ENCODE measurements at places on chromosomes 1 and 21.
A peak's percentile ranks its signal among the peaks of the same experiment; 100 is the strongest.

- DNase-seq = no peak
These were observed 2.6 kb downstream of the PDE4B start for GRCh38 chr1:65795311-65795710.

DNA sequence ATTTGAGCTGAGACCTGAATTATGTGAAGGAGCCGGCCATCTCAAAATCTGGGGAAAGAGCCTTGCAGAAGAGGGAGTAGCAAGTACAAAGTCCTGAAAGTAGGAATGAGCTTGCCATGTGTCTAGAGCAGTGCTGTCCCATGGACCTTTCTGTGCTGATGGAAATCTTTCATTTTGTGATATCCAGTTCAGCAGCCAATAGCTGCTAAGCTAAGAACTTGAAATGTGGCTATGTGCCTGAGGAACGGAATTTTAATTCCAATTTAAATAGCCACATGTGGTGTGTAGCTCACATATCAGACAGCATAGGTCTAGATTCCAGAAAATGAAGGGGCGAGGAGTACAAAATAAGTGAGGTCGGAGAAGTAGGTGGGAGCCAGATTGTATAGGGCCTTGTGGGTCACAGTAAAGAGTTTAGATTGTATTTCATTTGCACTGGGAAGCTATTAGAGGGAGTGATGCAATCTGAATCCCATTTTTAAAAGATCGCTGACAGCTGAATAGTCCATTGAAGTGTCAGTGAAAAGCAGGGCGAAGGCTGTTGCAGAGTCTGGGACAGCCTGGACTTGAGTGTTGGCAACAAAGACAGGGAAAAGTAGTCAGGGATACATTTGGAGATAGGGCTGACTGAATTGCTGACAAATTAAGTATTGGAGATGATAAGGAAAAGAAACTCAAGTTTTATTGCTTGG, 80.3 kb downstream of the TMEM200B start:
- DNase-seq = no peak

DNA sequence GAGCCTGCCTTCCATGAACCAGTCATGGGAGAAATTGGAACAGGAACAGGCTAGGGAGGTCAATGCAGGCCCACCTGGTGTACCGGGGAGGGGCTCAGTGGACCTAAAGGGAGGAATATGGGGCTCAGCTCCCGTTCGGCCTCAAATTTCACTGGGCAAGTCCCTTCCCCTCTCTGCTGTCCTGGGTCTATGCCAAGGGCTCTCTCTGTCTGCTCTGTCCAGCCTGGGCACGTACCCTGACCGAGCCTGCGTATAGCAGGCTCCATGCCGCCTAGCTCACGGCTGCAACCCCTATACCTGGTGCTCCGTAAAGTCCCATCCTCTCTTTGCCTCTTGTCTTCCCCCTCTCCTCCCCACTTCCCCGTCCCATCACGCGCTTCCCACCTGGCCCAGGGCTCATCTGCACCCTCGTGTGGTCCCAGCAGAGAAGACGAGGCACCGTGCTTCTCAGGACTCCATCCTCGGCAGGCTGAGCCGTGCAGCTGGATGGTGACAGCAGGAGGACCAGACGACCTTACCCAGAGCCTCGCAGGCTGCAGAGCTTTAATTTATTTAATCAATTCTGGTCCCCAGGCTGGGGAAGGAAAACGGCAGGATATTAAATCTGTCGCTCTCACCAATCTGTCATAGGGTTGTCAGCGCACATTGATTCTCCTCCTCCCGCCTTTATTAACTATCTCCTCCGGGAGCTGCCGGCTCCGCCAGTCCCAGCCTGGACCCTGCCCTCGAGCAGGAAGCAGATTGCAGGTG, 25.0 kb upstream of the DISP3 start:
- DNase-seq = no peak

- DNase-seq = no peak
These were observed 784.5 kb upstream of the NEGR1 start for GRCh38 chr1:73066866-73067265.

DNA sequence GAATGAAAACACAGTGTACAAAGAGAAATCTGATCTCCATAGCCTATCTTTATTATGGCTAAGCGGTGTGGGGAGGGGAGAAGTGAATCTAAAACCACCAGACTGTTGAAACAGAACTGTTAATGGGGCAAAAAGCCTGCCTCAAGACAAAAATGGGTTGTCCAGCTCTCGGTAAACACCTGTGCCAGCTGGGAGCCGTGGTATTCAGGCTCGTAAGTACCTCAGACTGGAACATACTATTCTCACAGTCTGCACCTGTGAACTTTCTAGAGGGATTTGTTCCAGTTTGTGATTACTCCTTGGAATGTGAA, 42.7 kb upstream of the ATP1A1 start:
- DNase-seq = no peak

GRCh38 chr1:9654051-9654833, 2.7 kb downstream of the PIK3CD start:
- no peak for DNase-seq

DNA sequence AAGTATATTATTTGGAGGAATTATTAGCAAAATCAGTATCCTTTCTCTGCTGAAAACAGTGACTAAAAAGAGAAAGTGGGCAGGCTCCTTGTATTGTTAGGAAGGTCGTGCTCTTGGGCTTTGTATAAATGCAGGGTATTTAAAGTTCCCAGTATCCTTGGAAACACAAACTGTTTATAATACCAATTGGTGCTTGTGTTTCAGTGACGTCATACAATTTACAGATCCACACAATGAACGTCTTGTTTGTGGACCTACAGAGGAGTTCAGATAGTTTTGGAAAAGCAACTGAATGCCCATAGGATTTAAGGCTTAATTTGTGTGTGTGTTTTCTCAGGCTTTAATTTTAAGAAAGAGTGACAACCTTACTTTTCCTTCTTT, 168.2 kb downstream of the RASAL2 start:
- DNase-seq = peak; percentile 93

GRCh38 chr21:36636016-36636415, 62.9 kb upstream of the SIM2 start:
- no peak for DNase-seq

GRCh38 chr21:45598109-45598508, 45.4 kb upstream of the PCBP3 start:
- DNase-seq = no peak

GRCh38 chr1:184296466-184297243, 90.2 kb upstream of the C1orf21 start:
- peak; percentile 92 for DNase-seq

- DNase-seq = no peak
These were observed 388.7 kb downstream of the ST6GALNAC3 start for GRCh38 chr1:76463278-76463677.

- DNase-seq = peak; percentile 86
These were observed 75.4 kb downstream of the UBE4B start for GRCh38 chr1:10108134-10108663.

DNA sequence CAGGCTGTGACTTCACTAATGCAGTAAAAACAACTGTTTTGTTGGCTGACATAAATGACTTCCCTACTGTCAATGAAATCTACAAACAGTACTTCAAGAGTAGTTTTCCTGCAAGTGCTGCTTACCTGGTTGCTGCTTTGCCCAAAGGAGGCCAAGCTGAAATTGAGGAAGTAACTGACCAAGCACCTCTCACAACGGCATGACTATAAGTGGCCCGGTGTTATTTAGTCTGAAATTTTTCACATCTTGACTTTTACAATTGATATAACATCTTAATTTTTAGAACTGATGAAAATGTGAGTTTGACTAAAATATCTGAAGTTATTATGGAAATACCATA, 274.9 kb upstream of the NR5A2 start:
- DNase-seq = no peak

- DNase-seq = peak; percentile 38
These were observed 11.5 kb downstream of the ABL2 start for GRCh38 chr1:179217943-179218507.

- DNase-seq = no peak
These were observed 272.6 kb upstream of the SGIP1 start for GRCh38 chr1:66261364-66261763.

- DNase-seq = no peak
These were observed 1.1 kb downstream of the PLXNA2 start for GRCh38 chr1:208242941-208243526.

DNA sequence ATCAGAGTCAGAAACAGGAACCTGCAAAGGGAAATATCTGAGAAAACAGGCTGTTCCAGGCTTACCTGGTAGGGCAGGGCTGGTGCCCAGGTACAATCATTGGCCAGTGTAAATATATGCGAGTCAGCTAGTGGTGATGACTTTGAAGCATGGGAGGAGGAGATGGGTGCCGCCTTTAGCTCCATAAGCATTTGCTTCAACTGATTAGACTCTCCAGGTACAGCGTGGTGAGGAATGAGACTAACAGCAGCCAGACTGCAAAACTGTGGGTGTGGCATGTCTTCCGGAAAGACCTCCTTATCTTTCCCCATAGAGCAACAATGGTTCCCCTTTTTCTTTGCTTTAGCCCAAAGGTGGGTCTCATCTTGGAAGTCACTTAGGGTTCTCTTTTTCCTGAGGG, 137.2 kb downstream of the LRIG2 start:
- DNase-seq = no peak

DNA sequence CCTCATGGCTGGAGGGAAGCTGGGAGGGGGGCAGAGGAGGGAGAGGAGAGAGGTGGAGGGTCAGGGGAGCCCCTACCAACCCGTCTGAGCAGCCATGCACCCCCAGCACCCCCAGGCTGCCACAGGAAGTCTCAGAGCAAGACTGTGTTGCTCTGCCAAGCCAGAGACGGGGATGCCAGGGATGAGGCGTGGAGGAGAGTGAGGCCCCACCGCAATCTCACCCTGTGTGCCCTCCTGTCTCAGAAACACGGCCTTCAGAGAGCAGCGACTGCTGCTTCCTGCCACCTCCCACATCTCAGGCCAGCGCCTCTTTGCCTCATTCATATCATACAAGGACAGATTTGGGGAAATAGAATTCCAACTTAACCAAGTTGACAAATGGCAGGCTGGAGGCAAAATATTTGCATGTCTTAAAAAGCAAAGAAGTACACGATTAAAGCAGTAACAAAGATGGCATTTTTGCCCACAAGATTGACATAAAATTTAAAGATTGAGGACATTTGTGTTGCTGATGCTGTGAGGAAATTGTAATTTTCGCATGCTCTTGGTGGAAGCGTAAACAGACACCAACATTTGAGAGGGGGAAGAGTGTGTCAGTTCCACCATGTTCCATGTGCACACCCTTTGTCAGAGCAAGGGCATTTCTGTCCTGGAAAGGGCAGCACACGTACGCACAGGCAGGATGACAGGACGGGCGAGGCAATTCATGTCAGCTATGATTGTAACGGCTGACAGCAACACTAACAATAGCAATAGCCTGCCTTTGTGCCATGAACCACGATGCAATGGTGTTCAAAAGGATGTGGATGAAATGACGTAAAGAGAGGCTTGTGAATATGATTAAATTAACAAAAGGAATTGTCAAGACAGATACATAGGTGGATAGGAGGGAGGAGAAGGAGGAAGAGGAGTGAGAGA, 59.0 kb upstream of the BACE2 start:
- DNase-seq = no peak

DNA sequence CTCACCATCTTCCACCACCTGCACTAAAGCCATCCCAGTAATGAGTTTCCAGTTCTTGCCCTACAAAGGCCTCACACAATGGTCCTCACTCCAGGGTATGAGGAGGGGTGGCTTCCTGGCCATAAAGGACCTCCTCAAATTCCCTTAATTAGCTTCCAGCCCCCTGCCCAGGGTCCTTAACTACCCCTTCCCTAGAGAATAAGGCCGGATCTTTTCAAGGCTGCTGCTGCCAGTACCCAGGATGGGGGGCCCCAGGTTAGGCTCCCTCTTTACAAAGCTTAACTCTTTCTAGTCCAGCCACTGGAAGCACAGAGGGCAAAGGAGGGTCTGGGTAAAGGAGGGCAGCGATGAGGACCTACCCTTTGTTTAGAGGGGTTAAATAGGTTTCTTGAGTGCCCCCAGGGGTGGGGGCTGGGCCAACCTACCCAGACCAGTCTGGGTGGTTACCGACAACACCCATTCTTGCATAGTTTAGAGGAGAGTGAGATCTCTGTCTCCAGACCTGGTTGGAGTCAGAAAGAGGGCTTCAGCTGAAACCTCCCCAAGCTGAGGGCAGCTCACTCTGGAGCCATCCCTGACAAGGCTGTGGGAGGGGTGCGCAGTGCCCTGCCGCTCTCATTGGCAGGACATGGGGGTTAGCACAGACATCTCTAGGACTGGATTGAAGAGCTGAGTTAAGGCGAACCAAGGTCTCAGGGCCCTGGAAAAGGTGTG, 7.1 kb downstream of the BLACAT1 start:
- DNase-seq = no peak

- peak; percentile 64 for DNase-seq
These were observed 1.1 kb upstream of the CACYBP start for GRCh38 chr1:174998569-174999215.

GRCh38 chr1:43121256-43121900, 50.7 kb downstream of the EBNA1BP2 start:
- DNase-seq = no peak

DNA sequence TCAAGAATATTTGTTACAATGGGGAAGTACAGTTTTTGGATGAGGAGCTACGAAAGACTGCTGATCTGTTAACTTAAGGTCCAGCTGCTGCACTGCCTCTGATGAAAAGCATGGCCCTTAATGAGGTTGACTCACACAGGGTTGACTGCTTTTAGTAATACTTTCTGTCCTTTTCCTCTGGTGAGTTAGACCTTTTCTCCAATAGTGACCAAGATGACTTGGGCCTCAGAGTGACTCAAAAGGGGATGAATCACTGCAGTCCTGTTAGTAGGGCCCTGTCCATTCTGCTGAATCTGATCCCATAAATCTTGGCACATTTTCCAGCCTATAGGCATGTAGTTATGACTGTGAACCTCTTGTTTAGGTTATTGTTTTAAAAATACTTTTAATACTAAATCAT, 2.7 kb downstream of the DISP1 start:
- DNase-seq = peak; percentile 97

DNA sequence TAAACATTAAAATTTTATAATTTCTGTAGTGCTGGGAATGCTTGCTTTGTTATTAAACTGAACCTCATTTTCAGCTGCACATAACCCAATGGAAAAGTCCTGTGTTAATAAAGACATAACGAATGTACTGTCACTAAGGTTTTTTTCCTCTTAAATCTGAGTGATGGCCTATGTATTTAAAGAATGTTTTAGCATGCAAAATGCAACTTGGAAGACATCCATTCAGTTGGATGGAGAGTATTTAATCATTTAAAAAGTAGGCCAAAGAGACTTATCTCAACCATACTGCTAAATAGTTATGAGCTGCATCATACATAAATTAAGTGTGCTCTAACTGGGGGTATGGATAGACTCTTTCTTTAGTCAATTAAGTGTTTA, 48.5 kb downstream of the RWDD3 start:
- DNase-seq = no peak

DNA sequence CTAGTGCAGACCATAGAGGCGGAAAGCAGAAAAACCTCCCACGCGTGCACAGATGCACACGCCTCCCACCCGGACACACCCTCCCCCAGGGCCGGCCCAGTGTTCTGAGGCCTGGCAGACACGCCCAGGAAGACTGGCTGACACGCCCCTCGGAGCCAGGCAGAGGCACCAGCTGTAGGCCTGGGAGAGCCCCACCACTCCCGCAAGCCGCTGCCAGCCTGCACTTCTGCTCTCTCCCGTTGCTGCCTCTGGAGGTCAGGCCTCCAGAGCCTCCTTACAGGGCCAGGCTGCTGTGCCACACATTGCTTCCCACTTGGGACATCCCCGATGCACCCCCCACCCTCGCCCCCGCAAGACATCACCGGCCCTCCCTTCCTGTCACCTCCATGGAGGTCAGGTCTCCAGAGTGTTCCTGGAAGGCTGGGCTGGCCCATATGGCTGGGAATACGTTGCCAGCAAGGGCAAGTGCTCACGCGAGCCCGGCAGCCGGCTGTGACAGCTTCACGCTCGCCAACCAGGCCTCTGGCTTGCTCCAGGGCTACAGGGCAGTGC, 40.4 kb downstream of the CASZ1 start:
- DNase-seq = no peak

GRCh38 chr1:151157067-151157531, 650 bp downstream of the TNFAIP8L2 start:
- no peak for DNase-seq

GRCh38 chr21:44949779-44950198, 10.0 kb downstream of the SLX9 start:
- peak; percentile 72 for DNase-seq
